Stimulated activated CD4-positive, alpha-beta T cell treated with anti-CD3 and anti-CD28 coated beads, Interleukin-1b, Interleukin-23, amount 100 ng/mL, for 4 hours (primary cell): ENCODE measurements at places on chromosomes 12 and 14.

DNA sequence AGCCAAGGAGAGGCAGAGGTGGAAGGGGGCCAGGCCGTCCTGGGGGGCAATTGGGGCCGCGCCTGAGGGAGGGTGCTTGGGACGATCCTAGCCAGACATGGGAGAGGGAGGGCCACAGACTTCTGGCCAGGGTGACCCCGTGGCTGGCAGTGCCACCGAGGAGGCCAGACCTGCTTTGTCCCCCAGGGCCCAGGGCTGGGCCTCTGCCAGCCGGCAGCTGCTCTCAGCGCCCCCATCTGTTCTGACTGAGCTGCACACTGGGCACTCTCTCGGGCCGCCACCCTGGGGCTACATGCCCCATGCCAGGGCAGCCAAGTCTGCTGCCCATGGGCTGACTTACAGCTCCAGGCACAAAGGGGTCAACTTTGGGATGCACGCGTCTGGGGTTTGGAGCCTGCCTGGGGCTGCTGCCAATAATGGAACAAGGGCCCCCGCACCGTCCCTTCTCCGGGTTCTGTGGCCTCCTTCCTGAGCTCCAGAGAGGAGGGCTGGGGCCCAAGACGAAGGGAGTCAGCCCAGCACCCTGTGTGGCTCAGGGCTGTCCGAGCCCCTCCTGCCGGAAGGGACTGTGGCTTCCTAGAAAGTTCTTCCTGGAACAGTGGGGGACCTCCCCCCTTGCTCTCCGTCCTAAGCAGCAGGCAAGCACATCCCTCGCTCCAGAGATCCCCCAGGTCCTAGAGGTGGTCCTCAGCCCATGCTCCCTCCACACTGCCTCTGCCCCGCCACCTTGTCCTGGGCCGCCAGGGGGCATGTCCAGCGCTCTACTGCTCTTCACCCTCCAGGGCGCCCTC, 1.1 kb downstream of the ADSS1 start:
- no peak for DNase-seq

DNA sequence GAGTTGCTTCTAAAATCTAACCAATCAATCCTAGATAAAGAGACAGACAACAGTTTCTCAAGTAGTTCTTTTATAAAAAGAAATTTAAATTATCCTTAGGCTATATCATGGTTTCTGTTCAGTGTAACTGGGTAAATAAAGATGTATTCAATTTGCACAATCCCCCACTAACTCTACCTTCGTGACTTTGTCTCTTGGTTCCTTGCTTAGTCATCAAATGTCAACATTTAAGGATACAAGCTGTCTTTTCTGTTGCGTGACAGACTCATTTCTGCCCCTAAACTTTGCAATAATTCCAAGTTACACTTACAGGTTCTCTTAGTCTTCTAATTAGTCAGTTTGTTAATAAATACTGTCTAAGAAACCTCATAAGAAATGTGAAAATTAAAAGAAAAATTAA, 50.6 kb downstream of the SCAF11 start:
- no peak for DNase-seq

DNA sequence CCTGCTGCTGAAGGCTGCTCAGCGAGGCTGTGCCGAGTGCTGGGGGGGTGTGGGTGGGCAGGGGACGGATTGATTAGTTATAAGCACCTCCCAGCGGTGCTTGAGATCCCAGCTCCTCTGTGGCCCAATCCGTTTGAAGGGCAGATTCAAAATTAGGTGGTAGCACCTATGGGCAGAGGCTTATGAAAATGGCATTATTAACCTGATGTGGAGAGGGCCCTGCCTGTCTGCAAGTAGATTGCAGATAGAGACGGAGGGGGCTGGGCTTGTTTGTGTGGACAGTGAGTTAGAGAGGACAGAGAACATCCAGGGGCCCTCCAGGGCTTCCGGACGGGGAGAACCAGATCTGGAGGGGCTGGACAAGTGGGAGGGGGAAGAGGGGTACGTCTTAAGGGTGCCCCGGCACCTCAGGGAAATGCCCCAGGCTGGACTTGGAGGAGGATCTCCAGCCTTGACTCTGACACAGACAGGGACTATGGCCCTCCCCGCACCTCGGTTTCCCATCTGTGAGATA, at the start of gene RTL1:
Gene RTL1, minus strand, starts transcription at position 51 of the 514 bp plus-strand sequence. CDS start 18,934 bp downstream, outside the sequence.
- DNase-seq, result no peak

DNA sequence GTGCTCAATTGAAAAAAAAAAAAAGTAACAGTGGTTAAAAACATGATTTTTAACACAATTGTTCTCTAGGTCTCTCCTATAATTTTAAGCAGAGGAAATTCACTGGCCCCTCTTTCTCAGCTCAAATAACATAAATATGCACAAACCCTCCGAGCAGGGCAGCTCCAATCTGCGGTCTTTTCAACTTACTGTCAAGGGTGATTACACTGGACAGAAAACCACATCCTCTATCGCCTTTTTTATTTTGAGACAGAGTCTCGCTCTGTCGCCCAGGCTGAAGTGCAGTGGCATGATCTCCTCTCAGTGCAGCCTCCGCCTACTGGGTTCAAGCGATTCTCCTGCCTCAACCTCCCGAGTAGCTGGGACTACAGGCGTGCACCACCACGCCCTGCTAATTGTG, 16.5 kb upstream of the GABARAPL1 start:
- no peak for DNase-seq

- DNase-seq, result no peak
Measured at GRCh38 chr12:30928356-30929244, 2.1 kb downstream of the TSPAN11 start.

DNA sequence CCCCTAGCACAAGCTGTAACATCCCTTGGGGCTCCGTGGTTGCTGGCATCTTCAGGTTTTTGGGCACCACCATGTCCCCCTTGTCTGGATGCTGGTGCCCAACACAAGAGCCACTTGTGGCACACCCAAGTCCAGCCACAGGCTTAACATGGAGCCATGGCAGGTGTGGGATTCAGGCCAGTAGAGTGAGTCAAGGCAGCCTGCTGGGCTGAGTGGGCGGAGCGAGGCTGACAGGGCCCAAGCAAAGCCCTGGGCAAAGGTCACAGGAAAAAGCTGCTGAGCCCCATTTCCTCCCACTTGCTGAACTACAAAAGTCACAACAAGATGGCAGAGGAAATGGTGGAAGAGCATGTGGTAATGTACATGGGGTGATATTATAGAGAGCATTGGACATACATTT, 950.7 kb upstream of the FLRT2 start:
- no peak for DNase-seq

DNA sequence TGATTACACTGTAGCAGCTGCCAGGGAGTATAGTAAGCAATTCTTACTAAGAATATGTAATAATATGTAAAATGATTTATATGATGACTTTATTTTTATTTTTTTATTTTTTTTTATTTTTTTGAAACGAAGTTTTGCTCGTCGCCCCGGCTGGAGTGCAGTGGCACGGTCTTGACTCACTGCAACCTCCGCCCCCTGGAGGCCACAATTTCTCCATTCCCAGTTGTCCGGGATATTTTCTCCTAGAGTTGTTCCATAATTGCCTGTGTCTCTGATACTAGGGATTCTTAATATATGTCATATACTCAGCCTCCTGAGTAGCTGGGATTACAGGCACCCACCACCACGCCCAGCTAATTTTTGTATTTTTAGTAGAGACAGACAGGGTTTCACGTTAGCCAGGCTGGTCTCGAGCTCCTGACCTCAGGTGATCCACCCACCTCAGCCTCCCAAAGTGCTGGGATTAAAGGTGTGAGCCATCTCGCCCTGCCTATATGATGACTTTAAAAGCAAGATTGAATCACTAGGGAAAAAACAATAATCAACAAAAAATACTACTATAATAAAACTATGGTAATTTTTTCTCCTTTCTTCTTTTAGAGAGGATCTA, 12.2 kb upstream of the ITPR2 start:
- no peak for DNase-seq

DNA sequence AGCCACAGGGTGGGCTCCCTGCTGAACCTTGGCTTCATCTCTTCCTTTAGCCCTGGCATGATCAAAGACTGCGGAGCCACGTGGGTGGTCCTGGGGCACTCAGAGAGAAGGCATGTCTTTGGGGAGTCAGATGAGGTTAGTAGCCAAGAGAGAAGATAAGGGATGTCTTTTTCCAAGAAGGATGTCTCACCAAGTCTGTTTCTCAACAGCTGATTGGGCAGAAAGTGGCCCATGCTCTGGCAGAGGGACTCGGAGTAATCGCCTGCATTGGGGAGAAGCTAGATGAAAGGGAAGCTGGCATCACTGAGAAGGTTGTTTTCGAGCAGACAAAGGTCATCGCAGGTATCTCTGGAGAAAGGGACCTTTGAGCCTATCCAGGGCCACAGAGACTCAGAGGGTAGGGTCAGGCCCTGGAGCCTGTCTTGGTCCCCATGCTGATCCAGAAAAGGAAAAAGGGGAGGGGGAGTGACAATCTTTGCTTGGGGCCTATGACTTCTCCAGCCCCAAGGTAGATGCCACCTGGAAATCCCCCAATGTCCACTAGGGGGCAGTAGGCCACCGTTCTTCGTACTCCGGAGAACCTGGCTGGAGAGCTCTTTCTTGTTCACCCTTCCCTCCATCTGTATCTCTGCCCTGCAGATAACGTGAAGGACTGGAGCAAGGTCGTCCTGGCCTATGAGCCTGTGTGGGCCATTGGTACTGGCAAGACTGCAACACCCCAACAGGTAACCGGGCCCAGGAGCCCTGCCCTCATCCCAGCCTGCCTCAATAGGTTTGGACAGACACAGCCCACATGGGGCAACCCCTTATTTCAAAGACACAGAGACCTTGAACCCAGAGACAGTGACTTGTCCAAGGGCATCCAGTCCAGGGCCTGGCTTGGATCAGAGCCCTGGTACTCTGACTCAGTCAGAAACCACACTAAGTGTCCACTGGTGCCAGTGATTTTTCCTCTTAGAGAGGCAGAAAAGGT, 2.0 kb downstream of the TPI1 start:
- peak; percentile 86 for DNase-seq

DNA sequence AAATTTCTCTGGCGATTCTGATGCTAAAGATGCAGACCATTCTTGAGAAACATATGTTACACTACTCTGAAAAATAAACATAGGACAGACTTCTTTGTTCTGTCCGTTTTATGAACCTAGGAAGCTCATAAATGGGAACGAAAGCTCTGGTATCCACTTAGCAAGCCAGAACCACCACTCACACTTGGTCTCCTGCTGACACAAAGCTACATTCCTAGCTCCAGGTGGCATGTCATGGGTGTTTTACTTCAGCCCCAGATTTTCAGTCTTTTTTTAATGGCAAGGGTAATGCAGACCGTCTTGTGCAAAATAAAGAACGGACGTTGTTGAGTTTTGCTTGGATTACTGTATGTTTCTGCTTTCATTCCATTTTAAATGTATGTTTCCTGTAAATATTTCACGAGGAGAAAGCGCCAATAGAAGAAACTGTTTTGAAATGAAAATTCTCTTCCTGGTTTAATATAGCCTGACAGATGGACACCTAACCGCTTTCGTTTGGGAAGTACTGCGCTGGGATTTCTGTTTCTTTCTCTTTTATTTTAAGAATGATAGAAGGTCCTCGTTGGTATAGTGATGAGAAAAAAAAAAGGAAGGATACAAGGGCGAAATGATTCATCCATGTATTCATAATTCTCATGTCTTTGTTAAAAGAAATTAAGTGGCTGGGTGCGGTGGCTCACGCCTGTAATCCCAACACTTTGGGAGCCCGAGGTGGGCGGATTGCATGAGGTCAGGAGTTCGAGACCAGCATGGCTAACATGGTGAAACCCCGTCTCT, 871 bp upstream of the COQ5 start:
- no peak for DNase-seq

- DNase-seq, result no peak
Measured at GRCh38 chr14:49977126-49977841, 84.4 kb downstream of the ARF6 start.

- DNase-seq, result no peak
Measured at GRCh38 chr14:79842270-79842669, 369.0 kb downstream of the DIO2 start.

- DNase-seq, result no peak
Measured at GRCh38 chr12:7351177-7351576, 47.3 kb downstream of the ACSM4 start.

GRCh38 chr12:63955831-63956666, 111.5 kb downstream of the SRGAP1 start:
- no peak for DNase-seq

DNA sequence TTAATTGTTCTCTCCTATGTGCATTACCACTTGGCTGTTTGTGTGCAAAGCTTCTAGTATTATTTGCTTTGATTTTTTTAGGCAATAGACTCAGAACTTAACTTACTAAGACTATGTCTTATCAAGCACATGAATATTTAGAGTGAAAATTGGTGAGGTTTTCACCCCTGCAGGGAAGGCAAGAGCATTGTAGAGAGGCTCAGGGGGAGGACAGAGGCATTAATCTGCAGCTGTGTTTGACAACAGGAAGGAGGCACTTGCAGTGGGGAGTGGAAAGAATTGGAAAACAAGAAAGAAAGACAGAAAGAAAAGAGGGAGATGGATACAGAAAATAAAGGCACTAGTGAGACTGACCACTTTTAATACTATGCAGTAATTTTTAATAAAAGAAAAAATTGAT, 431.6 kb downstream of the PDZRN4 start:
- no peak for DNase-seq

DNA sequence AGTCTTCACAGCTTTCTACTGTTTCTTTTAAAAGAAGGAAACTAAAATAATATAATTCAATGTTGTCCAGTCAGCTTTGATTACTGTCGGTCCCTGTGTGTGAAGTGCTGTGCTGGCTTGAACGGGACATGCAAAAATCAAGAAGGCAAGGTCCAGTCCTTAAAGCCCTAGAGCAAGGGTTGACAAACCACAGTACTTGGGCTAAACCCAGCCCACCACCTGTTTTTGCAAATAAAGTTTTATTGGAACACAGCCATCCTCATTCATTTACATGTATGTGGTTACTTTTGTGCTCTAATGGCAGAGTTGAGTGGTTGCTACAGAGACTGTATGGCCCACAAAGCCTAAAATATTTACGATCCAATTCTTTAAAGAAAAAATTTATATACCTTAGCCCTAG, 41.2 kb upstream of the TCL1B start:
- DNase-seq, result no peak
